ENCODE measurements at places on chromosomes 7 and 10.

DNA sequence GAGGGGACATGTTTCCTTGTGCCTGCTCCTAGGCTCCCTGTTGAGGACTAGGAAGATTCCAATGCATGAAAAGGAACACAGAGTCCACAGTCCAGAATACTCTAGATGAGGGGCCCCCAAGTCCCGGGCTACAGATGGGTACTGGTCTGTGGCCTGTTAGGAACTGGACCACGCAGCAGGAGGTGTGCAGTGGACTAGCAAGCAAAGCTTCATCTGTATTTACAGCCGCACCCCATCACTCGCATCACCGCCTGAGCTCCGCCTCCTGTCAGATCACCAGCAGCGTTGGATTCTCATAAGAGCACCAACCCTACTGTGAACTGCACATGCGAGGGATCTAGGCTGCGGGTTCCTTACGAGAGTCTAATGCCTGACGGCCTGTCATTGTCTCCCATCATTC, 233.0 kb upstream of the MKLN1 start:
- peak; percentile 48 for DNase-seq

- DNase-seq: no peak
These were observed 133.9 kb downstream of the PCDH15 start for GRCh38 chr10:54667136-54667535.

GRCh38 chr7:115708013-115708341, 322.6 kb downstream of the TFEC start:
- no peak for DNase-seq

DNA sequence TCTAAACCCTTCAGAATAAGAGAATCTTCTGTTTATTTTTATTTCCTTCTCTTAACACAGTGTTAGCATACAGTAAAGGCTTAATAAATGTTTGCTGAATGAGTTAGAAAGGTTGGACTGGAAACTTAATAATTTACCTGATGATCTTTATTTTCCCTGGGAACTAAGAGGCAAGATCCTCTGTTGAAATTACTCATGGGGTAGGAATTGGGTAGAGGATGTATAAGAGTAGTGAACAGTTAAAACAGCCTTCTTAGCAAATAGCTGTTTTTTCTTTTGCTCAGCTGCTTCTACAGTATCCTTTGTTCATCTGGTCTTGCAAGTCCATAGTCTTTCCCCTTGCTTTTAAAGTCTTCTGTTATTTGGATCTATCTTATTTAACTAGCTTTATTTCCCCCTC, 80.0 kb downstream of the AKAP9 start:
- DNase-seq: no peak

All from CD4-positive, alpha-beta T cell treated with Interferon alpha-2 for 1 hour (primary cell).